ENCODE measurements at places on chromosomes 3 and 15.
A peak's percentile ranks its signal among the peaks of the same experiment; 100 is the strongest.

- DNase-seq, result no peak
Measured at GRCh38 chr3:43994657-43995546, 246.8 kb upstream of the TOPAZ1 start.

DNA sequence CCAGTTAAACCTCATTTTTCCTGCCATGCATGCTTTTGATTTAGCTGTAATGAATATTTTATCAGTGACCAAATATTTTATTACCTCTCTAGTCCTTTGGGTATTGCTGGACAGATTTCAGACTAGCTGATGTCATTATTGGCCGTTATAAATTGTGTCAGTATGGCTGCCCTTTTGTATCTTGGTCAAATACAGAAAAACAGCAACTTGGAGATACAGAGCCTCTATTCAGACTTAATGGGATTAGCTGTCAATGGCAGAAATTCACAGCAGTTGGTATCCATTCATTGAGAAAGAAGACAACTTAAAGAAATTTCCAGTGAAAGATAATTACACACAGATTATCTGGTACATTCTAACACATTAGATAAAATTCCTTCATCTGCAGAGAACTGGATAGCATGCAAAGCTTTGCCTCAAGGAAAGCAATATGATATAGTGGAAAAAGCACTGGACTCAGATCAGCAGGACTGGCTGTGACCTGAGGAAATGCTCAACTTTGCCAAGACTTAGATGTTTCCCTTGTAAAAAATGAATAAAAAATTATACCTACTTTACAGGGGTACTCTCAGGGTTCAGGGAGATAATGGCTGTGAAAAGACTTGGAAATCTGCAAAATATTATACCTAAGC, 20.8 kb downstream of the COL6A6 start:
- DNase-seq, result no peak

DNA sequence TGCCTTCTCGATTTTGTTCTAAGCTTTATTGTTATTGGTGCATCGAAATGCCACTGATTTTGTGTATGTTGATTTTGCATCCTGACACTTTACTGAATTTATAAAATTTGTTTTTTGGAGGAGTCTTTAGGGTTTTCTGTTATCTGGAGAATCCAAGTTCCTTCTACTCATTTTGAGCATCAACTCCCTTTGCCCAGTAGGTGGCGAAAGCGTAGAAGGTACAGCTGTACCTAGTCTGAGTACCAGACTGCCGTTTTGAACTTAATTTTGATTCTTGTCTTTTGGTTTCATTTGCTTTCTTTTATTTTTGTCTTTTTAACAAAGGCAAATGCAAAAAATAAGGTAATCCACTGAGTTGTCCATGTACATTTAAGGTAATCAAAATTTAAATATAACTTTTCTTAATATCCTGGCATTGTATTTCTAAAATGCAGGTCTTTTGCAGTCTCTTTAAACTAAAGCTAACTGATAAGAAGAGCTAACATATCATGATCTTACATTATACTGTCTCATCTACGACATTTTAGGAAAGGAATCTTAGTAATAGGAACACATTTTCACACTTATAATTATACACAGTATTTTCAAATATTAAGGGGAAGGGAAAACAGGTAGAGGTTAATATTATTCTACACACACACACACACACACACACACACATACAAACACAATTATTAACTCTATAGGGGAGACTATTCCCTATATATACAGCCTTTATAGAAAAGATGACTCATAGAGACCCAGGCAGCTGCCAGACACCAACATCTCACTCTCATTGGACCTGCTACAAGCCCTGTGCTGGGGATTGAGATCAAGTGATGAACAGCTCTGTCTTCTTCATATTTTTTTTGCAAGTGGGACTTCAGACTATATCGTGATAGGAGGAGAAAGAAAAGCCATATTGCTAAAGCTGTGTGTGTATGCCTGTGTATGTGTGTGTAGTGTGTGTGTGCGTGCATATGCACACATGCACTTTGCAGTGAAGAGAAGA, 71.8 kb downstream of the SYNPR start:
- DNase-seq, result peak; percentile 70

- no peak for DNase-seq
Measured at GRCh38 chr15:96540283-96540682, 209.8 kb downstream of the NR2F2 start.

DNA sequence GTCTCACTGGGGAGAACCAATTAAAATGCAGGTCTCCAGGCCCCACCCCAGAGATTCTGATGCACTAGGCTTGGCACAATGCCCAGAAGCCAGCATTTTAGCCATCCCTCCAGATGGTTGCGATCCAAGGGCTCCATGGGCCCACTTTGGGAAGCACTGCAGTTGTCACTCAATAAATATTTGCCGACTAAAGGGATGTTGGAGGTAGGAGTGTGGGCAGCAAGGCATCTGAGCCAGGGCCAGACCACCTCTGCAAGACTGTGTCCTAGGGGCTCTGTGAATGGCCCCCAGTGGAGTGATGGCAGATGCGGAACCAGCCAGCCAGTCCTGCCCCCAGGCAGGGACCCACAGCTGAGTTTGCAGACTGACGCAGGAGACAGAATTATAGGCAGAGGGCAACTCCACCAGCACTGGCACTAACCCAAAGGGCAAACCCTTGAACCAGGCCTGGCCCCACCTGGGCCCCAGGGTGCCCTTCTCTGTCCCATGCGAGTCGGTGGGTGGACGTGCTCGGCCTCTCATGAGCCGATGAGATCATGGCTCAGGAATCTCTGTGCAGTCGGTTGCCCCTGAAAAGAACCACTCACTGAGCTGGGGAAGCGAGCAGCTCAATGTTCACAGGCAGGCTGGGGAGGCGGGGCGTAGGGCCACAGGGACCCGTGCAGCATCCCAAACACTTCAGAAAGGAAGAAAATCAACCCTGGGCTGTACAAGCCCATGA, 49.7 kb downstream of the SEMA5B start:
- DNase-seq, result no peak

- DNase-seq, result no peak
Measured at GRCh38 chr3:21654662-21655061, 96.3 kb downstream of the ZNF385D start.

- DNase-seq, result no peak
Measured at GRCh38 chr3:48129921-48130320, 58.3 kb downstream of the CDC25A start.

GRCh38 chr3:131067983-131068382, 41.3 kb downstream of the NEK11 start:
- DNase-seq, result no peak

- DNase-seq, result no peak
Measured at GRCh38 chr3:101861212-101861788, 12.0 kb downstream of the NFKBIZ start.

DNA sequence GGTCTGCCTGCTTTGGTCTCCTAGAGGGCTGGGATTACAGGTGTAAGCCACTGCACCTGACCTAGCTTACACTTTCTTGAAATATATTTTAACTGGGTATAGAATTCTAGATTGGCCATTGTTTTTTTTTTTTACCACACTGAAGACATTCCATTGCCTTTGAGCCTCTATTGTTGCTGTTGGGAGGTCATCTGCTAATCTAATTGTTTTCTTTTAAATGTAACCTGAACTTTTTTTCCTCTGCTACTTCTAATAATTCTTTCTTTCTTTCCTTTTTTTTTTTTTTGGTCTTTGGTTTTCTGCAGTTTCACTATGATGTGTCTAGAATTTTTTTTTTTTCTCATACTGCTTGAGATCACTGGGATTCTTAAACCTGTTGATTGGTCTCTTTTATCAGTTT, 28.1 kb downstream of the ERICH6 start:
- no peak for DNase-seq

DNA sequence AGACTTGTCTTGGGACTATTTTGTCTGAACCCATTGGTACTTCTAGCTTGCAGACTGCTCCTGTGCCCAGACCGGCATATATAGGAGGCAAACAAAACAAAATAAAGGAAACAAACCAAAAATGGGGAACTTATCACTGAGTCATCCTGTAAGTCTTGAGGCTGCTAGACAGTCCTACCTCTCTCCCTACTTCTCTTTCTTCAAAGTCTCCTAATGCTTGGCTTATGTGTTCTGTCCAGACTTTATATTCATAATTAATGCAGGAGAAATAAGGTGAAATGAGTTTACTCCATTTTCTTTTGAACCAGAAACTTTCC, 266.2 kb downstream of the ZNF385D start:
- no peak for DNase-seq

DNA sequence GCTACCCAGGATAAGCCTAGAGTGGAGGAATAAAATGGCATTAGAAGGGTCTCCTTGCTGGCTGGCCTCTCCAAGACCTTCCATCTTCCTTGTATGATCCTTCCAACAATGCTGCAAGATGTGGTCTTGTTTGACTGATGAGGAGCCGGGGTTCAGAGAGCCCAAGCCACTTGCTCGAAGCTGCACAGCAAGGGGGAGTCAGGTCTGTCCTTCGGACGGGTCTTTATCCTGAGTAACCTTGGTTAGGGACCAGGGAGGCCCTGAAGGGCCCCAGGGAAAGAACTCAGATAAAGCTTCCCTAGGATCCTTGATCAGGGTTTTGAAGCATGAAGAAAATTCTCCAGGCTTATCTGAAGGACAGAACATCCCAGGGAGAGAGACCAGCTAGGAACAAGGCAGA, 7.0 kb upstream of the DNAJB8 start:
- DNase-seq, result no peak

DNA sequence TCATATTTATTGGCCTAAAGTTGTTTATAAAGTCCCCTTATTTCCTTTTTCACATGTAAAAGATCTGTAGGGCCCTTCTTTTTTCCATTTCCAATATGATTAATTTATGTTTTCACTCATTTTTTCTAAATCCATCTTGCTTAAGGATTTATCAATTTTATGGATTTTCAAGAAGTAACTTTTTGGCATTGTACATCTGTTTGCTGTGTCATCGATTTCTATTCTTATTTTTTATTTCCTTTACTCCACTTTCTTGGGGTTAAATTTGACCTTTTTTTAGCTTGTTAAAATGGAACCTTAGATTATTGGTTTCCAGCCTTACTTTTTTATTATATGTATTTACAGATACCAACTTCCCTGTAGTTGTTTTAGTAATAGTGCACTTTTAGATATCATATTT, 207.9 kb downstream of the LRTM1 start:
- DNase-seq, result no peak

Measured in lung microvascular endothelial cell (primary cell).